Umbilical cord (tissue), 2 donors: ENCODE measurements at places on chromosomes 12 and 14. TPM values are rescaled to one million over a fixed set of nuclear protein-coding genes. Genes with fewer than 3 reads are reported as not detected.
A peak's percentile ranks its signal among the peaks of the same experiment; 100 is the strongest.

LRIG3 gene
- 150 TPM for total RNA-seq

FGF6 gene
- 1.4 TPM for total RNA-seq

DNA sequence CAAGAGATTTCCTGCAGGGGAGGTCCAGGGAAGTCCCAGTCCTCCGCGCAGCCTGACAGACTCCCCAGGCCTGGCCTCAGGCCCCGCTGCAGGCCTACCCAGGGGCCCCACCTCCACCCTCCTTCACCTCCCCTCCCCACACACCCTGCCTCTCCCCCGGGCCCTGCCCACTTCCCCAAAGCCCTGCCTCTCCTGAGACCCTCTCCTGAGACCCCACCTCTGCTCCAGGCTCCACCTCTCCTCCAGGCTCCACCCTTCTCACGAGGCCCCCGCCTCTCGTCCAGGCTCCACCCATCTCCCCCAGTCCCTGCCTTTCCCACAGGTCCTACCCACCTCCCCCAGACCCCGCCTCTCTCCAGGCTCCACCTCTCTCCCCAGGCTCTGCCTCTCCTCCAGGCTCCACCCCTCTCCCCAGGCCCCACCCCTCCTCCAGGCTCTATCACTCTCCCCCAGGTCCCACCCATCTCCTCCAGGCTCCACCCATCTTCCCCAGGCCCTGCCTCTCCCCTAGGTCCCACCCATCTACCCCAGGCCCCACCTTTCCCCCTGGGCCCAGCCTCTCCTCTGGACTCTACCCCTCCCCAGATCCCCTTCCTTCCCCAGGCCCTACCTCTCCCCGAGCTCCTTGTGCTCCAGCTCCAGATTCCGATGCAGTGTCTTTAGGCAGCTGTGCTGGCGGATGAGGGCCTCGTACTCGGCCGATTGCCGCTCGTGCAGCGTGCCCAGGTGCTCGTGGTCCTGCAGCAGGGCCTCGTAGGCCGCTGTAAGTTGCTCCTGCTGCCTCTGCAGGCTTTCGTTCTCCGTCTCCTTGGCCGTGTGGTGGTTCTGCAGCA lies 58.8 kb upstream of the GPR68 start:
- no peak for DNase-seq

GRCh38 chr12:18343708-18344107 lies 82.4 kb downstream of the PIK3C2G start:
- no peak for DNase-seq

GRCh38 chr12:71371122-71371521 lies 68.5 kb upstream of the LGR5 start:
- DNase-seq: peak; percentile 18

DNA sequence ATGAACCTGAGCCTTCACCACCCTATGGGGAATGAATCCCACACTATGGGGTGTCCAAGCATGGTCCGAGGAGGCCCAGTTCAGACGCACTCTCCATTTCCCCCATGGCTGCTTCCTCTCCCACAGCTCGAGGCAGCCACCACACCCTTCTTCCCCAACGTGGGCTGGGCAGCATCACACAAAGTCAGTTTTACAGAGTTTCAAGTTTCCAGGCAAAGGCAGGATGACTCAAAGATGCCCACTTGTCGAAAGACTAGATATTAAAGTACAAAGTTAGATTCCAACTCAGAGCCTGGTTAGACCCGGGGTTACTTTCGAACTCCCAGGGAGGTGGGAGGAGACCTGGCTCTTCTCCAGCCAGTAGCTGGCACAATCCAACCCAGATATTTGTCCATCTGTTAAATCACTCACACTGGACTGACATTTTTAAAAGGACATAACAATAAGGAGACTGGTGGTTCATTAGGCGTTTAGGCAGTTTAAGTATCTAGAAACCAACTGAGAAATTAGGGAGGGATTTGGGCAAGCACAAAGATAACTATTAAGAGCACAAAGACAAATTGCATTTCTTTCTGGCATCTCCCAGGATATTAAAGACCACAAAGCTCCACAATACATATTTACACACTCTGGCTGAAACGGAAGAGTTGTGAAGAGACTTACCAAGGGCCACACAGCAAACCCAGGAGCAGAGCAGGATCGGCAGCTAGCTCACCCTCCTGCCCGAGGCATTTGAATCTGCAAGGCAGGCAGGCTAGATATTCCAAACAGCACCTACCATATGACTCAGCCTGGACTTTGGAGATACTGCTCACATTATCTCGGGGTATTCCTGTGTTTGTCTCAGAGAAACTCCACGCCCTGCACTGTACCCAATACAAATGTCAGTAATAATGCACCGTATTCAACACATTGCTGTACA lies 34.8 kb downstream of the TMCC3 start:
- DNase-seq: peak; percentile 75

GRCh38 chr14:75568791-75569190 lies 9.6 kb upstream of the FLVCR2 start:
- DNase-seq: no peak

DNA sequence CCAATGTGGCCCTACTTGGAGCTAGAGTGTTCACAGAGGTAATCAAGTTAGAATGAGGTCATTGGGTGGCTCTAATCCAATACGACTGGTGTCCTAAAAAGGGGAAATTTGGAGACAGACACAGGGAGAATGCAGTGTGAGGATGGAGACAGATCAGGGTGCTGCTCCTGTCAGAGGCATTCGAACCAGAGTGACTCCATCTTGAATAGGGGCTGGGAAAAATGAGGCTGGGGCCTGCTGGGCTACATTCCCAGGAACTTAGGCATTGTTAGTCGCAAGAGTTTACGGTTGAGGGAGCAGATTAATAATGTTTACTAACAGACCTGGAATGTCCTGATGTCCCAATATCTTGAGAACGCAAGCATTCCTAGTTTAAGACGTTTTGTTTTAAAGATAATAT lies 20.2 kb downstream of the TNFAIP2 start:
- no peak for DNase-seq

GRCh38 chr12:93757792-93758694 lies 80.9 kb downstream of the CRADD start:
- no peak for DNase-seq
